ENCODE measurements at places on chromosomes 2 and 18.

GRCh38 chr2:67649331-67650261, 252.5 kb downstream of the ETAA1 start:
- no peak for DNase-seq

DNA sequence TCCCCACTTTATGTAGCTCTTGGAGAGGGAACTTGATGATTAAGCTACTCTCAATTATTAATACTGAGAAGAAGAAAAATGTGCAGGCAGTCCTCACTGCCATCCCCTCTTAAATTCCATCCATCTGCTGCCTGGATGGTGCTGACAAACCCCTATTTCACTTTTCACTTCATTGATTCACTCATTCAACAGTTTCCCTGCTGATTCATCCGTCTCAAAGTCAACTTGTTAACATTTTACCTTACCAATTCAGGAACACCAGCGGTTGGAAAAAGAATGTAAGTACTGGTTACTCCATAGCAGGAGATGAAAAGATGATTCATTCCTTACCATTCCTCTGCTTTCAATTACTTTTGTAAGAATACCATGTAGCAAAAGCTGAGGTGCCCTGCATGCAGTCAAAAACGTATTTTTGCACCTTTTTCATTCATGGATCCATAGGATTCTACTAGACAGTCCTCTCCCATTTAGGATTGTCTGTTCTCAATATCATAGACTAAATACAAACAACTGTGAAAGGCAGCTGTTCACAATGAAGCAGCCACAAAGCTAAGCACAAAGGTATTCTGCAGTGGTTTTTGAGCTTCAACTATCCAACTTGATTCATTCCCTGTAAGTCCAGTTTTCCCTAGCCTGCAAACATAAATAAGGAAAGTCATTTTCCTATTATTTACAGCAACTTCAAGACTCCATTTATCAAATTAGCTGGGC, 262.0 kb downstream of the MREG start:
- DNase-seq = no peak

DNA sequence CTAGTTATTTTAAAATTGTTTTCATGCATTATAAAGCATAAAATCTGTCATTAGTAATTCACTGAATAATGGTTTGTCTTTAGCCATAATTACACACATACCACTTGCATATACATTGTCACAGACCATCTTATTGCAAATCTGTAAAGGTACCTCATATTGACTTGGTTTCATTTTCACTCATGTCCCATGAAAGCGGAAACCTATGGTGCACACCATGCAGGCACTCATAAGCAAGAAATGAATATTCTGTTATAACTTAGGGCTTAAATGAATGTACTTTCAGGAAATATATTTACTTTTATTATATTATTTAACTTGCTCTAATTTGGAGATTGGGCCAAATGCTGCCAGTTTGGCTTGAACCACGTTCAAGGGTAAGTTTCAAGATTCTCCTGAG, 29.2 kb upstream of the STK17B start:
- no peak for DNase-seq

- DNase-seq = no peak
Measured at GRCh38 chr2:43831543-43832294, 6.9 kb downstream of the ABCG5 start.

DNA sequence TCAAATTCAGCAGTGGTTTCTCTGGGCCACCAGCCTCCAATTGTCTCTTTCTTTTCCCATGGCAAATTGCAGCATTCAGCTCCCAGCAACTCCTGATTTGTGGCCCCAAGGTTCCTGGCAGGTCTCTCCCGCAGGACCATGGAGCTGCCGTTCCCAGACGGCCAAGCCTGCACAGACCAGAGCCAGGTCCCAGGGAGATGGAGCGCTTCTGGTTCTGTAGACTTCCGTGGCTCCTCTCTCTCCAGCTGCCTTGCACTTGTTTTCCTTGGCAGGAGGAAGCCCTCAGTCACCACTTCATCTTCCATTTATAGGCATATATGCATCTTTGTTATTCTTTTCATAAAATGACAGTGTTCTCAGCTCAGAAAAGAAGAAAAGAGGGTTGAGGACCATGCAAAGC, 21.7 kb downstream of the TNP1 start:
- no peak for DNase-seq

GRCh38 chr18:79588636-79589481, 90.7 kb upstream of the CTDP1 start:
- DNase-seq = no peak

GRCh38 chr18:79590191-79591031, 89.2 kb upstream of the CTDP1 start:
- no peak for DNase-seq

- no peak for DNase-seq
Measured at GRCh38 chr2:9979977-9980376, 28.5 kb downstream of the GRHL1 start.

DNA sequence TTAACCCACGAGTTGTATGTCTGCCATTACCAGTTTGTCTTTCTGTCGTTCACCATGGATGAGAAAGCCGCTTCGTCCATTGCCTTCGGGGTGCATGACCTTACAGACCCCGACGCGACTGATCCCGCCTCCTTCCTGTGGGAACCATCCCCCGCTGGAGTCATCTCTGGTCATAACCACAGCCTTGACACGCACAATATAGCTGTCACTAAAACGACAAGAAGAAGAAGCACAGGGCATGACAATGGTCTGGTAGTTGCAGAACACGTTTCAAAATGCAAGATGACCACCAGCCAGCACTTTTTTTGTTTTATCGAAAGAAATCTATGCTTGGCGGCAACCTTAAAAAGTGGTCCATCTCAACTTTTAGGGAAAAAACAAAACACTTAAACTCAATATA, 87.7 kb downstream of the SPRED2 start:
- no peak for DNase-seq

DNA sequence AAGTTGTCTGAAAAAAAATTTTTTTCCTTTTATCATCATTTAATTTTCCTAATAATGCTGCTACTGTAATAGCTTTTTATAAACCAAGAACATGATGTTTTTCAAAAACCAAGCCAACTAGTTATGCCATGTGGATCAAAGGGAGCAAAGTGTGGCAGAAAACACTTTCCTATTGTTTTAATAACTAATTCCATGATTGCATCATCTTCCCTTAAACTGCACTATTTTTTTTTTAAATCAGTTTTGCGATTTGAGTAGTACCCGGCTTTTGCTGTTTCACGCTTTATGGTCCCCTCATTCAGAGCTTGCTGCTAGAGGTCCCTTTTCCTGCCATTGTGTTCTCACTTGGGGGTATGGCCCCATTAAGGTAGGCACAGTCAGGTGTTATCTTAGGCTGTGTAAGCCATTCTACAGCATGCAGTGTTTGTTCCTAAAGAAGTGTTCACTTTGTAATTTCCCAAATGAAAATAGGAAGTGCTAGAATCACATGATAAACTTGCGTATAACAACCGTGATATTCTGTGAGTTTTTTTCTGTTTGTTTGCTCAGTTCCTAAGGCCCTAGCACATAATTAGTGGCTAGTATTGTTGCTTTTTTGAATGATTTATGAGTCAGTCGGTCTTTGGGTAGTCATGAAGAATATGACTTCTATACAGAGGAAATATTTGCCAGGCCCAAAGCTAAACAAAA, 225.8 kb downstream of the PTGR3 start:
- DNase-seq = no peak

DNA sequence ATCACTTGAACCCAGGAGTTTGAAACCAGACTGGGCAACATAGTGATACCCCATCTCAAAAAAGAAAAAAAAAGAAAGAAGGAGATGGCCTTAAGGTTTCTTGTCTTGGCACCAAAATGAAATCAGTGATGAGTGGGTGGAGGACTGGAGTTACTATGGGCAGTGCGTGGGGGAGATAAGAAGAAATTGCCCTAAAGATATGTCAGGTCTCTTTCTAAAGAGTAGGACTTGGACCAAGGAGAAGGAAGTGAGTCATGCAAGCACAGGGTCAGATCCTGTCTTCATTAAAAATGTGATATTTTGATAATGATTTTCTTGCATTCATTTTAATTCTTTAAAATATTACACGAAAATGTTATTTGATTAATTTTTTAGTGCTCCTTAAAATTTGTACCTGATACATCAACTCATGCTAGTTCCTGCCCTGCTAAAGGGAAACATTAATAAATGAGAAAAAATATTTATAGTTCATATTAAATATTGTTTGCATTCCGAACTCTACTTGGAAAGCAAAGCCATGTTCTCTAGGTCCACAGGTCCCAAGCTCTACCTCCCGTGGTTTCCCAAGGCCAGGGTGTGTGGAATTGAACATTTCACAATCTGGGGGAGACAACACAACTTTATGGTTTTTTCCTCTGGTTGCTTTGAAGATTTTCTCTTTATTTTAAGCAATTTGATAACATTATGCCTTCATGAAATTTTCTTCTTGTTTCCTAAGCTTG, 62.6 kb upstream of the CTLA4 start:
- no peak for DNase-seq

GRCh38 chr18:35397976-35398375, 20.8 kb upstream of the ZNF396 start:
- DNase-seq = no peak

DNA sequence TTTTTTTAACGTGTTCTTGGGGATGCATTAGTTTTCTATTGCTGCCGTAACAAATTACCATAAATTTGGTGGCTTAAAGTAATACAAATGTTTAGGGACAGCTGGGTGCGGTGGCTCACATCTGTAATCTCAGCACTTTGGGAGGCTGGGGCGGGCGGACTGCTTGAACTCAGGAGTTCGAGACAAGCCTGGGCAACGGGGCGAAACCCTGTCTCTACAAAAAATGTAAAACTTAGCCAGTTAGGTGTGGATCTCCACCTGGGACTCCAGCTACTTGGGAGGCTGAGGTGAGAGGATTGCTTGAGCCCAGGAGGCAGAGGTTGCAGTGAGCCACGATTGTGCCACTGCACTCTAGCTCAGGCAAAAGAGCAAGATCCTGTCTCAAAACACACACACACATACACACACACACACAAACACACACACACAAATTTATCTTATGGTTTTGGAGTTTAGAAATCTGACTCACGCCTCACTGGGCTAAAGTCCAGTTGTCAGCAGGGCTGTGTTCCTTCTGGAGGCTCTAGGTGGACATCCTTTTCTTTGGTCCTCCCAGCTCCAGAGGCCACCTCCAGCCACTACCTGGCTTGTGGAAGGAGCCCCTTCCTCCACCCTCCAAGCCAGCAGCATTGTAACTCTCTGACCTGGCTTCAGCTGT, 76.1 kb downstream of the SEPTIN10 start:
- no peak for DNase-seq

Measured in activated CD8-positive, alpha-beta memory T cell treated with anti-CD3 and anti-CD28 coated beads for 4 hours (primary cell).